ENCODE measurements at places on chromosomes 5 and 9.

- no peak for DNase-seq
Observed at GRCh38 chr9:107106416-107106815, 176.7 kb upstream of the RAD23B start.

GRCh38 chr9:133522073-133522910, 2.5 kb downstream of the MYMK start:
- no peak for DNase-seq

- DNase-seq, result peak; percentile 99
Observed at GRCh38 chr5:177497292-177498012, at the start of gene PDLIM7. Gene PDLIM7 (minus strand): TSS chr5:177497604. CDS start chr5:177496512, 1,092 bp downstream.

DNA sequence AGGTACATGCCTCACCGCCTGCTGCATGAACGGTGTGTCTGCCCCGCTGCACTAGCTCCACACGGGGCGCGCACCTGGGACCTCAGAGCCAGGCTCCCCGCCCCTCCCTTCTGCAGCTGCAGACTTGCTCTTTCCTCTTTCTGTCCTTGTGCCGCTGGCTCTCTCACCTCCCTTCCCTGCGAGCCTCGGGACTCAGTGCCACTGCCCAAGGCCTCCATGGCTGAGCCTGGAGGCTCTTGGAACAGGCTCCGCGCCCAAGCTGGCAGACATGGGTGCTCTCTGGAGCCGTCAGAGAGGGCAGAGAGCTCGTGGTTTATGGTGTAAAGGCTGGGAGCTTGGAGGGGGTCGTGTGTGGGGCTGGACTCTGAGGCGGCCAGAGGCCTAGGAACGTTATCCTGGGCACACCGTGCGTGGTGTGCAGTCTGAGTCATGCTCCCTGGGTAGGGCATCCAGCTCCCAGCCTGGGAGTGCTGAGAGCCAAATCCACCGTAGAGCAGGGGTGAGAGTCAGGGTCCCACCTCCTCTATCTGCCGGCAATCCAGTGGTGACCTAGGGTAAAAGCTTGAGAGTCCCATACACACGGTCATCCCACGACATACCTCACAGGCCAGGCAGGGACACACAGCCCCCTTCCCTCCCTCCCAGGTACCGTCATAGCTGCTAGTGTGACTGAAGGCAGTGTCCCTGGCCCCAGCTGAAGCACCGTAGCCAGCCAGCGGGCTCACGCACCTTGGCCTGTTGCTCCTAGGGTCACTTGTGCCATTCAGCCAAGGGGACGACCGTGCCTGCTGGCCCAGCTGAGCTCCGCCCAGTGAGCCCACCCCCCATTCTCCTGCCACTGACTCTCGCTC, 22.4 kb downstream of the GOLGA2 start:
- no peak for DNase-seq

DNA sequence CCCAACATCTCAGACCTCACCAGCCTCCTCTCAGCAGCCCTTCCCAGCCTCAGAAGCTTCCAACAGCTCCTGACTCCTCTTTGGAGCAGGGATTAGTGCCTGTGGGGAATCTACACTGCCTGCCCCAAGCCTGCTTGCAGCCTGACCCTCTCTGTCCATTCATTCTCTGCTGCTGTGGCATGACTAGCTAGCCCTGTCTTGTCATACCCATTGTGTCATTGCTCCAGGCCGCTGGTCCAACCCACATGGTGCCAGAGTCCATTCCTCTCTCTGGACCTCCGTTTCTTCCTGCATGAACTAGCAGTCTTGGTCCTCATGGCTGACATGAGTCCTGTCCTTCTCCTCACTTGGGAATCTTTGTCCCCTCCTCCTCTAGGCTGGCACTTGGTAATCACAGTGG, 12.8 kb upstream of the RXRA start:
- no peak for DNase-seq

Measured in GM03348 (cell line).